Right ventricle myocardium superior (tissue), 1 donor: ENCODE measurements at places on chromosomes 5 and 9. TPM values are rescaled to one million over a fixed set of nuclear protein-coding genes. Genes with fewer than 3 reads are reported as not detected.

The SHISAL2B gene
- not detected for total RNA-seq

The GPX8 gene
- 6.8 TPM for total RNA-seq

The WHRN gene
- total RNA-seq = 0.56 TPM

The C1QTNF2 gene
- 1.6 TPM for total RNA-seq

The ZNF883 gene
- total RNA-seq = 5.7 TPM

The GZMA gene
- 1.0 TPM for total RNA-seq

The SGCD gene
- 81.5 TPM for total RNA-seq

The MAP3K1 gene
- 5.6 TPM for total RNA-seq

The NDUFS6 gene
- 126 TPM for total RNA-seq

The GABRB2 gene
- total RNA-seq = not detected

The CLIC3 gene
- total RNA-seq = 2.7 TPM

The ENHO gene
- total RNA-seq = 0.48 TPM

The LCN9 gene
- not detected for total RNA-seq

The ZFP2 gene
- 0.54 TPM for total RNA-seq

The ORM2 gene
- not detected for total RNA-seq

The CAVIN4 gene
- total RNA-seq = 66.6 TPM

The HAND1 gene
- 23.4 TPM for total RNA-seq

The CCL27 gene
- not detected for total RNA-seq

The FCHSD1 gene
- total RNA-seq = 2.6 TPM

The RANBP3L gene
- total RNA-seq = 0.38 TPM

The ENDOG gene
- total RNA-seq = 89.0 TPM

The STPG3 gene
- 1.3 TPM for total RNA-seq

The PCDHA3 gene
- not detected for total RNA-seq

The SLC34A3 gene
- not detected for total RNA-seq
